ENCODE measurements at places on chromosomes 12 and 14.

GRCh38 chr14:76537906-76538647 lies 162.1 kb downstream of the ESRRB start:
- DNase-seq = no peak

DNA sequence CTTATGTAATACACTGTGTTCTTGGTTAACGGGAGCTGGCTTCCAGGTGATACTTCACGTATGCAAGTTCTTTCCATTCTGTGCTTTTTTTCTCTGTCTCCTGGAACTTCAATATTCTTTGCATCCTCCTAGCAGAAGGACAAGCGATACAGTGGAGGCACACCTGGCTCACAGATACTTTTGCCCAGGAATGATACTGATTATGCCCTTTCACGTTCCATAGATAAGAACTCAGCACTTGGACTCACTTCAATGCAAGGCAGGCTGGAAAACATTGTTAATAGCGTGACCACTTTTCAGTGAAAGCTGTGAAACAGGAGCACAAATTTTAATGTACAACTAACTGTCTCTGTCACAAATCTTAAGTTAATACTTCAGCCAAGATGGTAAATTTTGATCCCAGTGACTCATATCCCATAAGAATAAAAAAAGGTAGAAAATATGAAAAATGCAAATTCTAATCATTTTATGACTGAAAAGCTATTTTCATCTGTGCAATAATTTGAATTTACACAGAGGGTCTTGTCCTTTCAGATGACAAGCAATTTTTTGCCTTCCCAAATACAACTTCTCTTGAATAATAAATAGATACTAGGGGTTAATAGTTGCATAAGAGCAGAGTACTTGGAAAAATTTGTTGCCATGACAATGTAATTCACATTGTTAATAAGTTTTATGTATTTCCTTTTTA lies 919.0 kb downstream of the GALC start:
- DNase-seq = no peak

GRCh38 chr12:59407799-59408198 lies 188.0 kb upstream of the SLC16A7 start:
- no peak for DNase-seq

DNA sequence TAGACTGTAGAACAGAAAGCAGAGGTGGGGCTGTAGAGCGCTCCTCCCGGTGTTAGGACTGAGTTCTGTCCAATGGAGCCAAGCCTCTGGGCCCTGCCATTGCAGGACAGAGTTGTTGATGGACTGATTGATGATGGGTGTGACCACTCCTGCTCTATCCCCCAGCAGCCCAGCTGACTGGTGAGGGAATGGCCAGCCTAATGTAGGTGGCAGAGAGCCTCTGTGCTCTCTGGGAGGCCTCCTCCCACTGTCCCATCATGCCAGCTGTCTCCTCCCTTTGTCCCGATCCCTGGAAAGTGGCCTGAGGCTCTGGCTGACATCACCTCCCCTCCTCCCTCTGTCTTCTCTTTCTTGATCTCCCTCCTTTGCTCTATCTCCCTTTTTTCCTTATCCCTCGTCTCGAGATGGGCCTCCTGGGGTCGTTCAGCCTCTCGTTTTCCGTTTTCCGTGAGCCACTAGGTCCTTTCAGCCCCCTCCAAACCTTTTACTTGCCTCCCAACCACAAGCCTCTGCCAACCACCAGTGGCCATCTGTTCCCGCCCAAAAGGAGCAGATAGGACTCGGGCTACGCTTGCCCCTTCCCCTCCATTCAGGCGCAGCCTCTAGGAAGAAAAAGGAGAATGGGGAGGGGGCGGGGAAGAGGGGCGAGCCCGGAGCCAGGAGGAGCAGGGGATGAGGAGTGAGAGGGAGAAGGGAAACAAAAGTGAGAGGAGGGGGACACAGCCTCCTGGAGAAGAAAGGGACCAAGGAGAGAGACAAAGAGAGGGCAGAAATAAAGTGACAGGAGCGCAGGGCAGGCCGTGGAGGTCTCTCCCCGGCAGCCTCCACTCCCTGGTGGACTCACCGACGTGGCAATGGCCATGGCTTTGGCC lies 572 bp downstream of the EFS start:
- no peak for DNase-seq

DNA sequence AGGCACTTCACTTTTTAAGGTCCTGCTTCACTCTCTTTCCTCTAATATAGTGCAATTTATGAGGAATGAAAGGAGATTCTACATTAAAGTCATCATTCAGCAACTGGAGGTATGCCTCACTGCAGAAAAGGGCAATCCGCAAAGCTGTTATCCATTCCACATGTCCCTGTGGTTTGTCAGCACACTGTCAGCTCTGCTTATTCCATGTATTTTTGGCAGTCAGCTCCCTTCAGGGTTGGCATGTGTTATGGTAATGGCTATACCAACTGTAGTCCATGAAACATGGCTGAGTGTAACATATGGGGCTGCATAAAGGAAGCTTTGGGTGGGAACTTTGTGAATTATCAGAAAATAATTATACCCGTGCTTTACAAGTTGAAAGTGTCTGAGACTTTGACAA lies 154.1 kb downstream of the GALC start:
- no peak for DNase-seq

GRCh38 chr12:64800640-64801039 lies 23.8 kb upstream of the TBC1D30 start:
- DNase-seq = no peak

- no peak for DNase-seq
These were observed 43.2 kb downstream of the IRAK3 start for GRCh38 chr12:66232263-66232662.

DNA sequence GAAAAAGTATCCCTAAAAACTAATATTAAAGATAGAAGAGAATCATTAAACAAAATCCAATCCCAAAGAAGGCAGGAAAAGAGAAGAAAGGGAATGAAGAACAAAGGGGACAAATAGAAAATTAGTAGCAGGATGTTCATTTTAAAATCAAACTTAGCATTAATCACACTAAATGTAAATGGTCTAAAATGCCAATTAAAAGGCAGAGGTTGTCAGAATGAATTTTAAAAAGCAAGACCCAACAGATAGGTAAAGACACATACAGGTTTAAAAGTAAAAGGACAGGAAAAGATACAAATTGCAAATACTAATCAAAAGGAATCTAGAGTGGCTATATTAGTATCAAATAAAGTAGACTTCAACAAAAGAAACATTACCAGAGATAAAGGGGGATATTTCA lies 12.5 kb downstream of the DDHD1 start:
- no peak for DNase-seq

DNA sequence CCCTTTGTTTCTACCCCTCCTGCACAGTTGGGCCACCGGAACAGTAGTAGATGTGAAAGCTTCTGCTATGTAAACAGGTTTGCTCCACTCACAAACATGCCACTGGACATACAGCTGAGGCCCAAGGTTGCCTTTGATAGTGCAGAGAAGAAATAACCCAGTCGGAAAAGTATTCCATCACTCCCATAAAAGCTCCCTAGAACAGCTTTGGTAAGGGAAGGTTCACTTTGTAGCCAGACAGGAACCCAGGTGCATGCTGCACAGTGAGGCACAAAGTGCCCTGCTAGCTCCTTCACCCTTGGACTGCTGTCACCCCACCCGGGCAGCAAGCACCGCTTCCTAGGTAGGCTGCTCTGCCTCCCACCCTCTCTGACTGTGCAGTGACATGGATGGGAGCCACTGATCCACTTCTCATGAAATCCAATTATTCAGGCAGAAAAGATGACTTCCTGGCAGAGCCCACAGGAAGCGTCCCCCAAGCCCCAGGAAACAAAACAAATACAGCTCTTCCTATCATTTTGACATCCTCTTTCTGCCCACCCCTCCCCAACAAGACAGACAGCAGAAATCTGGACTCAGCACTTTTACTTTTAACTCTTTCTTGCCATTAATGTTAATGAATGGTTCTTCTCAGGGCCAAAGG lies 100.2 kb downstream of the SRGAP1 start:
- no peak for DNase-seq

- no peak for DNase-seq
These were observed 60.4 kb downstream of the TMTC3 start for GRCh38 chr12:88202500-88202899.

- no peak for DNase-seq
These were observed 223.7 kb upstream of the RTL1 start for GRCh38 chr14:101127224-101127623.

- no peak for DNase-seq
These were observed 25.1 kb upstream of the BATF start for GRCh38 chr14:75497191-75497590.

- DNase-seq = no peak
These were observed 38.5 kb downstream of the RIN3 start for GRCh38 chr14:92552066-92552465.

GRCh38 chr14:98808494-98809407 lies 463.2 kb downstream of the BCL11B start:
- no peak for DNase-seq

DNA sequence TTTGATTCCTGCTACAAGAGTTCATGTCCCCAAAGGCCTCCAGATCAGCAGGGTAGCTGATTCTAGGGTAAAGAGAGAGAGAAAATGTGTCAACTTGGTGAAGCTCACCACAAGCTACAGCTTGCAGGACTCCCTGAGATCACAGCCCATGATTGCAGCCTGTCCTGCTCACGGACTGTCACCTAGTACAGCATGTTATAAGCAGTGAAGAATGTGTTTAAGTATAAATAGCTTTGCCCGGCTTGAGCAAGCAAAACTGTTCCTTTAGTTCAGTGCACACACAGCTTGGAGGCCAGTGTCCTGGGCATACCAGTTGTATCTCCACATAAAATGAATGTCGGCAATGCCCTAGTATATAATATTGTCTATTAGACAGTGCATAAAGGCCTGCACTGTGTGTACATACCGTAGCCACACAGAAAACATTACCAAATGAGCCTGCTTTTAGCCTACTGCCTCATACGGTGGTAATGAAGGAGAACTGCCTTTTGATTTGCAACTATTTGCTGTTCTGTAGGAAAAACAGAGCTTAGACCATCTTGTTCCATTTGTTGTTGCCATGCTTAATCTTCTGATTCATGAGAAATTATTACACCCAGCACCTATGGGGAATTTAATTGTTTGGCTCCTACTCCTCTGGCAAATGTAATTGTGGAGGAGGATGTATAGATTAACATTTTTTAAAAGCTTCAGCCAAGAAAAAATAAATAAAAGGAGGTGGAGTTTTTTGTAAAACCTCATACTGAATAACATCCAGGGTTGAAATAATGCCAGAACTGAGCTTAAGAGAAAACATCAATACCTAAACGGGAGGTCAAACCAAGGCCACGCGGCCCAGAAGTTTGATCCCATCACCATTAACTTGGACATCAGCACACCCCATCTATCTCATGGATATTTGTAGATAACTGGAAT lies 108.1 kb upstream of the G2E3 start:
- no peak for DNase-seq

DNA sequence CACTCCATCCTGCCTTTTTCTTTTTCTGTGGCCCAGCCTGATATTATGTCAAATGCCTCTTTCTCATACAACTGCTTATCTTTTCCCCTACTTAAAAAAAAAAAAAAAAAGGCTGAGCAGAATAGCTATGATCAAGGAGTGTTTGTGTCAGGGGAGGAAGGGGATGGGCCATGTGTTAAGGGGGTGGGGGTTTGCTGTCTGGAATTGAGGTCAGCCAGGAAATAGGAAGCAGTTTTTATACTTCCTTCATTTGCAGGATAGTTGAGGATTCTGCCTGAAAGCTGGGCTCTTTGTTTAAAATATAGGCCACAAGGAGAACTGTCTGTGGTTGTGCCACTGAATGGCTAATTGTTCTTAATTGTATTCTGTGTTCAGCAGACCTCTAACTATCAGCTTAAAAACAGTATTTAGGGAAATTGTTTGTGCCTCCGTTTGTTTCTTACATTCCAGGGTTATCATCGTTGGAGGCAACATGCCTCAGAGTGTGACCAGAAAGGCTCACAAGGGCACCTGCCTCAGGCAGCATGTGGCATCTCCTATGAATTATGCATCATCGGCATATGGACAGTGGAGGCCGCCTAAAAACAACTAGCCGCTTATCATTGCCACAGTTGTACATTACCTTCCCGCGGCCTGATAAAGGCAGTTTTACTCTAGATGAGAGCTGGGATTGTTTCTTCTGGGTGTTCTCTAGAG lies 96.0 kb downstream of the SRGAP1 start:
- no peak for DNase-seq

DNA sequence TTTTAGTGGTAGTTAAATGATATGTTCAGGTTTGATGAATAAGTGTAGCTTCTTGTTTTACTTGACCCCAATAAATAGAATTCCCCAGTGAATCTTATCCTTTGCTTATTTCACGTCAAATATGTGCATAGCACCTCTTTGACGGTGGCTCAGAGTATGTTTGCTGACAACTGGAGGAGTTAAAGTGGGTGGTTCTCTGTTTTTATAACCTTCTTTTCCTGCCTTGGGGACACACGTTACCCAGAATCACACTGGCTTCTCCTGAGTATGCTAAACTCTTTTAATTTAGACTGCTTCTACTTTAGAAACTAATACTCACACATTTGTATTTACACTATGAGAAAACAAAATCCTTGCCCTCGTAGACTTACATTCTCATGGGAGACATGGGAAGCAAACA lies 62.3 kb downstream of the TMTC2 start:
- DNase-seq = no peak

DNA sequence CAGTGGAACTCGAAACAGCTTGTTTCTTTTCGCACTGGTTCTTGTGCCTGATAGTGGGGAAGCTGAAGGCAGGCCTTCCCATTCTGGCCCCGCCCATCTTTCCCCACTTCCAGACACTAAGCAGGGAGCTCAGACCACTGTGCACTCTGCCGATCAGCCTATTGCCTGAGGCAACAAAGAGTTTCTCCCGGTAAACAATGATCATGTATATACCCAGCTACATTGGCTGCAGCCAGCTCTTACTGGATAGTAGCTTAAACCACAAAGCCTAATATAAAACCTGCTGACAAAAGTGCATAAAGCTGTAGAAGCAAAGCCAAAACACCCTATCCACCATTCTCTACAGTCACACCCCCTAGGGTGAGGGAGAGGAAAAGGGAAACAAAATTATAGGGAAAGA lies 24.7 kb upstream of the GLIPR1 start:
- no peak for DNase-seq

- DNase-seq = no peak
These were observed 58.0 kb upstream of the CDKN3 start for GRCh38 chr14:54338696-54339317.

GRCh38 chr12:121240484-121241101 lies 30.7 kb downstream of the P2RX4 start:
- DNase-seq = peak; percentile 42

DNA sequence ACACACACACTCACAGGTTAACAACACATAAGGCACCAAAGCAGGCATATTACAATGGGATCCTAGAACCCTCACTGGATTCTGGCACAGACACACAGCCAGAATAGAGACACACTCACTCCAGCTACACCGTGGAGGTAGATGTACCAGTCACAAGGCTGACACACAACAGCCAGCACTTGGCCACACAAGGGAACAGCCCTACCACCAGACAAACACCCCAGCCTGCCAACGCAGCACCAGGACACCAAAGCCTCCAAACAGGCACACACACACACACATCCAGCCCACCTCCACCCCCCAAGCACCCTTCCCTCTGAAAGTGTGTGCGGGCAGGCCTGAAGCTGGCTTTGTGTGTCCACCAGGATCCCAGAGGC lies 10.9 kb upstream of the ITGB7 start:
- no peak for DNase-seq

GRCh38 chr14:89616852-89617341 lies 199.9 kb upstream of the FOXN3 start:
- no peak for DNase-seq

- DNase-seq = no peak
These were observed 173.5 kb upstream of the PELI2 start for GRCh38 chr14:55944757-55945156.
